ENCODE measurements at places on chromosomes 3 and 15.

GRCh38 chr3:59502806-59503205 is 453.0 kb upstream of the CFAP20DC start:
- no peak for DNase-seq

DNA sequence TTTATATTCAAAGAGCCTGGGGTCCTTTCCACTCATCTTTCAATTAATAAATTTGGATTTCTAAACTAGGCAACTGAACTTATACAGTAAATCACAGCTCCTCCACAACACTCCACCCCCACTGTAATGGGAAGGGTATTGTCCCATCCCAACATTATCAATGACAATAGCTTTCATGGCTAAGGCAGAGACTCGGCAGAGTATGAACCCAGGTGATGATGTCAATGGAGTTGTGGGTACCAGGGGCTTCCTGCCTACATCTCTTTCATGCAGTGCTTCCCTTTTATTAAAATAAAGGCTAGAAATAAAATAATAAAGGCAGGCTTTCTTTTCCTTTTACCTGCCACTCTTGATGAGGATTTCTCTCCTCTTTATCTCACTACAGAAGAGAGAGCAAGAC is 109.5 kb downstream of the ADAM10 start:
- DNase-seq, result no peak

DNA sequence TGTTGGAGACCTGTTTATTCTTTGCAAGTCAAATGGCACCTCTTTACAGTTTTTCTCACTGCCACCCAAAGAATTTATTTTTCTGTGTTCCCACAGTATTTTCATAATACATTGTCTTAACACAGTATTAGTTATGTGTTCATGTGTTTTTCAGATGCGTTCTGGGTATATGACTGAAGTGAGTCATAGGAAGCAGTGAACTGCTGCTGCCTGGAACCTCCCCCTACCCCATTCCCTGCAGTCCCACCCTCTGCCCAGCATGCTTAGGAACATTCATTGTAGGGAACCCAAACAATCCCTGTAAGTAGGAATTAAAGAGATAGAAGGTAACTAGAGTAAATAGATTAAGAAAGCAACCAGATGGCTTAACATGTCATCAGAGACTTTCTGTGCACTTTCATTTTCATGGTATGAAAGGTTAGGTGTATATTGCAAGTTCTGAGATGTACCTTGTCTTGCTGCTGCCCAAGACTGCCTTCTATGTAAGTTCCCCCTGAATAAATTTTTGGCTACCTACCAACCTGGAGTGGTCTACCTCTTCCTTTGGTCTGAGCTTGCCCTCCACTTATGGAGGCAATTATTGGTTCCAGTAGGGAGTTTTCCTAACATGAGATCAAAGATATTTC is 21.9 kb upstream of the SQOR start:
- DNase-seq, result no peak

DNA sequence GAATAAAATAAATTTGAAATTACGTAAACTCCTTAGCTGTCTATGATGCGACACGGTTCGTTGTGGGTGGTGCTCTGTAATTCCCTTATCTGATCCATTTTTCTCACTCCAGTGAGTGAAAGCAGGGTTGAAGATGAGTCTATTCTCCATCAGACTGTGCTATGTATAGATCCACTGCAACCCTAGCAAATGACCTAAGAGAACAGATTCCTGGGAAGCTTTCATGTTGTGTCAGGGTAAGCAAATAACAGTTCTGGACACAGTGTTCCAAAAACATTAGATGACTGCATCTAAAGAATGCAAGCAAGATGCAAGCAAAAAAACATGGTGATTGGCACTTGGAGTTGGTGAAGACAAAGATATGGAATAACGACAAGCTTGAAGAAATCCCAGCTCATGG is 239.3 kb downstream of the SLC9A9 start:
- no peak for DNase-seq

- peak; percentile 26 for DNase-seq
These were observed 16.4 kb upstream of the BOC start for GRCh38 chr3:113194823-113195401.

GRCh38 chr3:99317201-99317600 is 321.2 kb upstream of the COL8A1 start:
- no peak for DNase-seq

DNA sequence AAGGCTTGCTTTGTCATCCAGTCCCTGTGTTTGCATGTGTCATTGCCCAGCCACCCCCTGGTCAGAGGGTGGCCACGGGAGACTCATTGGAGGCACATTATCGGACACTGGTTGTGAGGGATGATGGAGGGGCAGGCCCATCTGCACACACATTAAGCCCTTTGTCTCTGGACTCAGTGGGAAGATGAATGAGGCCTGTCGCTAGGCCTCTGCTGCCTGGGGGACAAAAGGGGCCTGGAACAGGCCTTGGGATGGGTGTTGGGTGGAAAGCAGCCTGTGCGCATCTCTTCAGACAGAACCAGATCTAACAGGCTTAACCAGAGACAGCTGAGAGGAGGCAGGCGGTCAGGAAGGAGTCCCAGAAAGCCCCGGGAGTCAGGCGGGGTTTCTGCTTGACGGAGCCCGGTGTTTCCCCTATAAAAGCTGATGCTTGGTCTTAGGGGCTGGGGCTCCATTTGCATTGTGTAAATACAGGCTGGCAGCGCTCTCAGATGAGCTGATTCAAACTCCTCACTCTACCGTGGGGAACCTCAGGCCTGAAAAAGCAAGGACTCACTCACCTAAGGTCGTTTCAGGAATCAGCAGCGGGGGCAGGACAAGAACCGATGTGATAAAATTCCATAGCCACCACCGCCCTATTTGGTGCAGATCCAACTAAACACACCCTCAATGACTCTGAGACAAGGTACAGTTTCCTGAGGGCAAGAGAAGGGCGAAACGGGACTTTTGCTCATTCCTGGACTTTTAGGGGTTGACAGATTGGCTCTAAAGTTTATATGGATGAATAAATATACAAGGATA is 17.1 kb upstream of the SKIC8 start:
- DNase-seq, result no peak

DNA sequence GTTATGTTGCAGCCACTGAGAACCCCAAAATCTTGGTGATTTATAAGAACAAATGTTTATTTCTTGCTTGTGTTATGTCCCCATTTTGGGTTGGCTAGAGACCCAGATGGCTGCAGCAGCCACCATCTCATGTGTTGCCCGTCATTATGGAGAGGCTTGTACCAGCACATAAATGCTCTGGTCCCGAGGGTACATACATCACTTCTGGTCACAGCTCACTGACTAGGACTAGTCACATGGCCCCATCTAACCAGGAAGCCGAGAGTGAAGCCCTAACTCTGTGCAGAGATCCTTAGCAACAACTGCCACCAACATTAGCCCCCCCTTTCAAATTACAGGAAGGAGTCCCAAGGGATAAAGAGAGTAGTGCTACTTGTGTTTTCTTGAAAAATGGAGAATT is 25.5 kb upstream of the HACD2 start:
- no peak for DNase-seq

GRCh38 chr3:35894735-35895134 is 255.4 kb downstream of the ARPP21 start:
- DNase-seq, result no peak

GRCh38 chr15:32825219-32825618 is 107.4 kb downstream of the GREM1 start:
- no peak for DNase-seq

GRCh38 chr3:22121068-22121701 is 370.2 kb upstream of the ZNF385D start:
- no peak for DNase-seq

DNA sequence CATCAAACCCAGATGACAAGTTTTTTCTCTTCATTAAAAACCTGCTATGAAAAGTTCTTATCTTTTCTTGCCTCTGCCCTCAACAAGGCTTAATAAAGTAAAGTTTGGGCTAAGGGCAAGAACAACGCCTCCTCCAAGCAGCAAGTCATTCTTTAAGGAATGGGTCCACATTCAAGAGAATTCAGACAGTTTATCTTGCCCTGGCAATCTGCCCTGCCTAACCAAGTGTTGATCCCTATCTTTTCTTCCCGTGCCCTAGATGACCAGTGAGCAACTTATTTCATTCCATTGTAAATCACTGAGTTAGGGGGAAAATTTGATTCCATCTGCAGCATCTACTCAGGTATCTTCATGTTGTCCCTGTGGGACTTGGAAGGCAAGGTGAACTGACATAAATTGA is 370.3 kb upstream of the DPPA4 start:
- no peak for DNase-seq

DNA sequence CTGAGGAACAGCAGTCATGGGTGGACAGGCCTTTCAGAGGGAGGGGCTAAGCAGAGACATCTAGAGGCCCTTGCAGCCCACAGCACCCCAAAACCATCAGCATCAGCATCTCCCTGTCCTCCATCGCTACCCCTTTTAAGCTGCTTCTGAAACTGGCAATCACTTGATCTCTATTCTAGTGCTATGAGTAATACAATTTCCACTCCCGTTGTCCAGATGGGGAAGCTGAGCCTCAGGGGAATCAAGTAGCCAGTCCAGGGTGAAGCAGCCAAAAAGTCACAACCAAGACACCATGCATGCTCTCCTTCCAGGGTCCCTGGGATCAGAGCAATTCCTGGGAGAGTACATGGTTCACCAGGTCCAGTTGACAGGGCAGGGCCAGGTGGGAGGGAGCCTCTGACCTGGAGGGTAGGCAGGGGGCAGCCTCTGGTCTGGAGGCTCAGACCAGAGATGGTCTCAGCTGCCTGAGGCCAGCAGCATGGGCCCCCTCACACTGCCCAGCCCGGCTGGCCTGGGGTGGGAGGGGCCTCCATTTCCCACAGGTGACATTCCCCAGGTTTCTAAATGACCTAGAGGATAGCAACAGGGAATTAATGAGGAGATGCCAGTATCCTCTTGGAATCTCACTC is 30.0 kb downstream of the KLHL25 start:
- DNase-seq, result no peak

- no peak for DNase-seq
These were observed 246.5 kb downstream of the ULK4 start for GRCh38 chr3:41715376-41715775.

DNA sequence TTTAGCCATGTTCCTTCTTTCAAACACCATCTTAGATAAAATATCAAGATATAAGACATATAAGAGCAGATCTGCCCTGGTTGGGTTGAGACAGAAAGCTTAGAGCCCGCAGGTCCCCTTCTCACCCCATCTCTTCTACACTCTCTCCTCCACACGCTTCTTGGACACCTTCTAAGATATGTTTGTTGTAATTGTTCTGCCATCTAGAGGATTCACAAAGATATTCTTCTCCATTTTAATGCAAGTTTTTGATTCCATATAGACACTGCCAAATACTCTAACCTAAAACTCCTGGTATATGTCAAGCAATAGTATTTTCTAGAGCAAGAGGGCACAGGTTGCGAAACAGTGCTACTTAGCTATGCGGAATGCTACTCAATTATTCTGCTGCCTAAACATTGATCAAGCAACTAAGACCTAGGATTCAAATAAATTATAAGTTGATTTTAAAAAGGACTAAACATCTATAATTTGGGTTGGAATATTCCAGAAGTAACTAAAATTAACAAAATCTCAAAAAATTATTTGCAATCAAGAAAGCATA is 6.8 kb downstream of the CHRM5 start:
- DNase-seq, result no peak

GRCh38 chr3:111615880-111616279 is 20.7 kb upstream of the ZBED2 start:
- no peak for DNase-seq

GRCh38 chr15:83127547-83128150 is 20.2 kb downstream of the TM6SF1 start:
- no peak for DNase-seq

DNA sequence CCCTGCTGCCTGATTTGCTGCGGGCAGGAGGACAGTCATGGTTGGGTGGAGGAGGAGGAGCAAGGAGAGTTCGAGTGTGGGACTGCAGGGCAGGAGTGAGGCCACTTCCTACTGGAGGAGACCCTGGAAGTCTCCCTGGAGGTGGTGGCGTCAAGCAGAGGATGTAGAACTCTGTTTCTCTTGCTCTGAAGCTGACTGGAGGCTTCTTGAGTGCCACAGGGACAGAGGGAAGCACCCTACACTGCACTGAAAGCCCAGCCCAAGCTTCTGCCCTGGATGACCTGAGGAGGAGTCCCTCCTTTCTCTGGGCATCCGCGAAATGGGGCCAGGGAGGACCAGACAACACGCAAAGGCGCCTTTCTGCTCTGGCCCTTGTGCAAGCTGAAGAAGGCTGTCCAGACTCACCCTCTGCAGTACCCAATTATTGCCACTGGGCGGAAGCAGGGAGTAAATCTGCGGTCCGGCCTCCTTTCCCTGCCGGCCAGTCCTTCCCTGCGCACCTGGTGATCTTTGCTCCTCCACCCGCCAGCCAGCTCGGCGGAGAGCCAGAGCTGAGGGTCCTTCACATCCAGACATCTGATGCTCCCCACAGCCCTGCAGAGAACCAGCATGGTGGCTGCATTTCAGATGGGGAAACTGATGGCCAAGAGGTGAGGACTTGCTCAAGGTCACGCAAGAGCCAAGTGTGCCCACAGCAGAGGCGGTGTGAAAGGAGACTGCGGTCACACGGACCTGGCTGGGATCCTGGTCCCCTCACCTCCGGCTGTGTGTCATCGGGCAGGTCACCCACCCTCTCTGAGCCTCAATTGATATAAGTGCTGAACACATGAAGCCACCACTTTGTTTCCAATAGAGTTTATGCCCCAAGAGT is 207.1 kb downstream of the TBC1D2B start:
- DNase-seq, result no peak

GRCh38 chr3:31218082-31218481 is 314.6 kb upstream of the STT3B start:
- DNase-seq, result no peak

DNA sequence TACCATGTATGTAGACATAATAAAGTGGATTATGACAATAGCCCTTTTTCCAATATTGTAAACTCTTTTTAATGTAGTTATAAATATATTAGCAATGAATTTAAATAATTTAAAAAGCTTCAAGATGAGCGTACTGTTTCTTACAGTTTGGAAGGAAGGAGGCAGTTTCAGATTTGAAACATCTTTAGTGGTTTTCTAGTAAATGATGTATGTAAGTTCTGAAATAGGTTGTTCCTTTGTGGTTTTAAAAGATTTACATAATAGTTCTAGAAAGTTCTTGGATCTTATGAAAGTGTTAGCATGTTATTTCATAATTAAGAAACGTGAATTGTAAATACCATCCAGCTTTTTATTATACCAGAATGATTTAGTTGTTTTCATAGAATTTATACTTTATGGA is 16.0 kb downstream of the DNAJC19 start:
- no peak for DNase-seq

- DNase-seq, result no peak
These were observed 8.3 kb downstream of the PLD1 start for GRCh38 chr3:171801738-171802589.

Measured in NCI-H1694 (cell line).